ENCODE measurements at places on chromosomes 3 and 15. TPM values are rescaled to one million over a fixed set of nuclear protein-coding genes. Genes with fewer than 3 reads are reported as not detected.

- DNase-seq: no peak
These were observed 16.8 kb downstream of the ABHD17C start for GRCh38 chr15:80711886-80712285.

DNA sequence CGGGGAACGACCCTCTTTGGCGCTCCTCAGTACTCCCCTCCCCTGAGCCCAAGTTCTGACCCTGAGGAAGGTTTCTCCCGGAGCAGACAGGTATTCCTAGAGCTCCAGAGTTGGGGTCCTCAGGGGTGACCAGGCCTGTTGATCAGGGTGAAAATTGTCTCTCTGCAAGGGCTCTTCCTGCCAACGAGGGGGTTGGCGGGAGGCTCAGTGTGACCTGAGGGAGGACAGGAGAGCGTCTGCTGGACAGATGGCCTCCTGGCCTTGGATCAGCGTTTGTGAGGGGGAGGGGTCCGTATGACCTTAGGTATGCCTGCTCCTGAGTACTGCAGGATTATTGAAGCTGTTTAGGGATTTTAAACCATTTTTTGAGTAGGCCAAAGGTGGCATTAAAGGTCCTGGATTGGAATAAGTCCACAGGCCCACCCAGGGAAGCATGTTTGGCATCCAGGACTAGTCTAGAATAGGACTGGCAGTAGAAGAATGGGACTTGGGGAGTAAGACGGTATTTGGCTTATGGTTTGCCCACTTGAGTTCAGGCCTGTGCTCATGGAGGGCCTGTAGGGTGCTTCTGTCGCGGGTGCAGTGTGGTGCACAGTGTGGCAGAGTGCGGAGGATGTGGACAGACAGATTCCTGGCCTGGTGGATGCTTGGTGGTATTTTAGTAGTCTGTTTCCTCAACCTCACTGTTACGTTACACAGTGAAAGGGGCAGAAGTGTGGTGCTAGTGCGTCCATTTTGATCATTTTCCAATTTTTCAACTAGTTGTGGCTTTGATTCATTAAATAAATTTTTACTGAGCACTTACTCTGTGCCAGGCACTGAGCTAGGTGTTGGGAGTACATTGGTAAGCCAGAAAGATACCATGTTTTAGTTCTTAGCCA is 959 bp downstream of the ZNF592 start:
- peak; percentile 82 for DNase-seq

GRCh38 chr3:140234256-140234655 is 299.3 kb downstream of the CLSTN2 start:
- DNase-seq: no peak

GRCh38 chr3:110697961-110698360 is 373.7 kb upstream of the NECTIN3 start:
- no peak for DNase-seq

DNA sequence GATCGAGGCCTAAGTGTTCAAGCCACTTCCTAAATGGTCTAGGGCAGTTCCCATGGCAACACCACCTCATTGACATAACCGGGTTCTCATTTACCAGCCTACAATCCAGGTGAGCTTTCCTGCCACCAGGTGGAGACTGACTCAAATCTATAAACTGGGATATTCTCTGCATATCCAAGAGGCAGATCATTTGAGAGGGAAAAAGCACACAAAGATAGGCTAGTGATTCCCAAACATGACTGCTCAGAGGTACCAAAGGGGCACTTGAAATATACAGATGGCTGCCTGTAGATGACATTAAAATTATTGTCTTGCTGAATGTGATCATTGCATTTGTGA is 141.3 kb upstream of the PROK2 start:
- peak; percentile 66 for DNase-seq

- no peak for DNase-seq
These were observed 152.9 kb upstream of the RGMA start for GRCh38 chr15:93241696-93242585.

GRCh38 chr15:97903971-97904572 is 56.4 kb upstream of the ARRDC4 start:
- DNase-seq: no peak

Gene MST1R
- 2.0 TPM for total RNA-seq

Gene SKOR1
- 2.5 TPM for total RNA-seq

Gene MAGEL2
- not detected for total RNA-seq

Gene GOLGA8G
- not detected for total RNA-seq

Gene INSYN1
- total RNA-seq: not detected

Gene IL5RA
- total RNA-seq: 3.7 TPM

Gene SERPINI2
- total RNA-seq: not detected

Gene SPATA12
- total RNA-seq: not detected

Measured in CD4-positive, CD25-positive, alpha-beta regulatory T cell (primary cell).